ENCODE measurements at places on chromosomes 3 and 15.

DNA sequence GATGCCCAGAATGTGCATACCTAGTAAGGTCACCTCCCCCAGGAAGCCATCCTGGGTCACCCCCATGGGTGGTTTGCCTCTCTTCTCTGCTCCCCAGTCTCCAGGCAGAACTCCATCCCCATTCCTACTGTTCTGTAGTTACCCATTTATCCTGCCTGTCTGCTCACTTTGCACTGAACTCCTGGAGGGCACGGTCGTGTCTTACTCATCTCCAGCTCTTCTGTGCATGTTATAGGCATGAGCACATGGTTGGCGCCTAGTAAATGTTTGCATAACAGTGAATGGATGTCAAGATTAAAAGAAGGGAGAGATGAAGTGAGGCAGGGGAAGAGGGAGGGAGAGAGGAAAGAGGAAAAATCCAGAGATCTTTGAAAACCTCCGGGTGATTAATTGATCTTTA is 208.4 kb upstream of the TRIM42 start:
- DNase-seq = no peak

GRCh38 chr3:133994166-133994890 is 35.4 kb downstream of the SLCO2A1 start:
- no peak for DNase-seq

DNA sequence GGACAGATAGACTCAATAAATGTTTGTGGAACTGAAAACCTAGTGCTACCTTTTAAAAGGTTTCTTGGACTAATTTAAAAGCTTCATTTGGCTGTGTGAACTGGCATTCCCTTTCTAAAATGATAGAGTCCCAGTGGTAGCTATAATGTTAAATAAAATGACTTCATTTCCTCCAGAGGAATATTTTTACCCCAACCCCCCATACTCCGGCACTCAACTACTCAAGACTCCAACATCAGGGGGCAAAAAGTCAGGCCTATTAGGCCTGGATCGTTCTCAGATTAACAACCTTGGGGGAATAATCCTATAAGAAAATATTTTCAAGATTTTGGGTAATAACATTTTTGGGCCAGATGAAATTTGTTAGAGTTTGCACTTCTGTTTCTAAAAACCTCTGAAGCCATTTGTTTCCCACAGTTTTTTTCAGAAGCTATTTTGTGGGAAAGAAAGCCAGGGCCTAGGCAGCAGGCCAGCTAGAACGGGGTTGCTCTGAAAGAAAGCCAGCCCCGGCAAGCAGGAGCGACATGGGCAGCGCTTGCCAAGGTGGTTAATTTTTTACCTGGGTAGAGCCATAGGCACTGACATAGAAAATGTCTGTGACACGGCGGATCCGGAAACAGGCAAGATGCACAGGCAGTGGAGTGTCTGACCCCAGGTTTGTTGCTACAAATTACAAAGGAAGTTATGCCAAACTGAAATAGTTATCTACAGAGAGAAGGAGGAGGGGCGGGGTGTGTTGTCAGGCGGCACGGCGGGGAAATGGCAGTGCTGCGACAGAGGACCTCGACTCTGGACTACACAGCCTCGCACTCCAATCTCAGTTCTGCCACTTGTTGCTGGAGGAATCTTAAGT is 84.6 kb downstream of the MAGI1 start:
- DNase-seq = no peak

DNA sequence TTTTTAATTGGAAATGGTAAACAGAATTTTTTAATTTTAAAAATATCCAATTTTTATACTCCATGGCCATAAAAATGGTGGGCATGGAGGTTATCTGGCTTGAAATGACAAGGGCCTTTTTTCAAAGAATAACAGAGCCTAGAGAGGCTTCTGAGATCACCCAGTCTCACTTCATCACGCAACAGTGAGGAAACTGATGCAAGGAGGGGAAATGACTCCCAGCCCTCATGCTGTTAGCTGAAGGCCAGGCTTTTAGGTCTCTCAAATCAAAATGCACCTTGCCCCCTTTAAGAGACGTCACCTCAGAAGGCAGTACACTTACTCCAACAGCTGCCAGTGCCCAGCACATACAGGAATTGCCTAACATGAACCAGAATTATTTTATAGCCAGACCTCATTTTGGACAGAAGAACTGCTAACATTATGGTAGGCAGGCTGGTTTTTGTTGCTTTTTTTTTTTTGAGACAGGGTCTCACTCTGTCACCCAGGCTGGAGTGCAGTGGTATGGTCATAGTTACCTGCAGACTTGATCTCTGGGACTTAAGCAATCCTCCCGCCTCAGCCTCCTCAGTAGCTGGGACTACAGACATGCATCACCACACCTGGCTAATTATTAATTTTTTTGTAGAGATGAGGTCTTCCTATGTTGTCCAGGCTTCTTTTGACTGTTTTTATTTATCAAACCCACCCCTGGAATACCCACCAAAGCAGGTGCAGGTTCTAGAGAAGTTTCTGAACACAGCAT is 9.1 kb downstream of the RAB43 start:
- no peak for DNase-seq

DNA sequence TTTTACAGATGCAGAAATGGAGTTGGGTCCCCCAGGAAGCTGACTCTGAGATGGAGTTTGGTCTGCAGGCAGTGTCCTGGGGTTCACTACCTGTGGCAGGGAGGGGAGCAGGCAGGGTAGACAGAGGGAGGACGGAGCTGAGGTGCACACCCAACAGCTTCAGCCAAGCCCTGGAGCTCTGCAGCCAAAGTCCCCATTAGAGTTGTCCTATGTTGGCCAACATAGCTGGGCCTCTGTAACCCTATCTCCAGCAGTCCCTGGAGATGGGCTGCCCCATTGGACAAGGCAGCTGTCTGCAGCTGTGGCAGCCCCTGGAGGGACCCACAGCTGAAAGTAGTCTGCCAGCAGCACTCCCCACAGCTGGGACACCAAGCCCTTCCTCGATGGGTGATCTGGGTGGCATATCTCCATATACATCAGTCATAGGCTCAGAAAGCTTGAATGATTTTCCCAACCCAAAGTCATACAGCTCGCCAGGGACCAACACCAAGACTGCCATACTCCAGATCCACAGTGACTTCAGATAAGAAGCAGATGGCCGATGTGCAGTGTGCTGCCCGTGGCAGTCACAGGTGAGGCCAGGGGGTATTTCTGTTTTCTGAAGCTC is 31.9 kb downstream of the STARD5 start:
- DNase-seq = no peak

DNA sequence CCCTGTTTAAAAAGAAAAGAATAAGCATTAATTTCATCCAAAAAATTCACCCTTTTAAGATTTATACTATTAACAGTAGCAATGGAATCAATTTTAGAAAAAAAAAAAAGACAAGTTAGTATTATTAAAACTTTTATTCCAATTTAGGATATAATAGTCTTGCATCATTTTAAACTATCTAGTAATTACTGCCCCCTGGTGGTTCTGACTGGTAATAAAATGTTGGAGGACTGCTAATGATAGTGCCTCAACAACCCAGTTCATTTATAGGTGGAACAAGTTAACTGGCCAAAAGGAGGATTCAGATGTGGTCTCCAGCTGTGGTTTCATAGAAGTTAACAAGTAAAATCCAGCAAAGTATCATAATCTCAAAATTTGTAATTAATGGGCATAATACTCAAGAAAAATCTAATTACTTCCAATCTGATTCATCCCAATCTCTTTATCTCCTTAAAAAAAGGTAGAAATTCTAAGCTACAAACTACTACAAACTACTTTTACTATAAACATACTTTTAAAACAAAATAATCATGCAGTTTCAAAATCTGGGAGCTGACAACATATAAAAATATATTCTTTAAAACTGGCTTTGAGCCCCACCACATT is 30.7 kb upstream of the WDR49 start:
- DNase-seq = peak; percentile 21

- DNase-seq = no peak
Observed at GRCh38 chr3:167738037-167738436, 2.5 kb downstream of the SERPINI1 start.

GRCh38 chr3:171237009-171237385 is 210.5 kb upstream of the SLC2A2 start:
- DNase-seq = no peak

GRCh38 chr3:9659849-9660248 is 10.5 kb downstream of the MTMR14 start:
- no peak for DNase-seq

- DNase-seq = no peak
Observed at GRCh38 chr3:8563597-8563996, 62.0 kb downstream of the LMCD1 start.

DNA sequence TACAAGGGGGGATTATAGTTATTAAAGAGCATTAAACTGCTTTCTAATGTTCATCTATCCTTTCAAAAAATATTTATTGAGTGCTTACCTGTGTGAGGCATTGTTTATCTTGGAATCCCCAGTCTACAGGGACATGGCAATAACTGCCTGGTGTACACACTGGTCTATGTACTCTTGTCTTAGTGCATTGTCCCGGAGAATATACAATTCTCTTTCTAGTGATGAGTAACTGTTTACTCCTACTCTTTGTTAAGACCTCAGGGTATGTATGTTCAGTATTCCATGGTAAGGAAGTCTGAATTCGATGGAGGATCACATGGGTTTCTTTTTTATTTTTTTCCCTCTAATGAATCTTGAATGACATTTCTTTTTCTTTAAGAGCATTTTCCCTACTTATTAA is 772.4 kb upstream of the NR2F2 start:
- DNase-seq = no peak

- no peak for DNase-seq
Observed at GRCh38 chr3:144351011-144351410, 379.4 kb downstream of the DIPK2A start.

GRCh38 chr3:134795746-134796280 is 753 bp downstream of the EPHB1 start:
- no peak for DNase-seq

DNA sequence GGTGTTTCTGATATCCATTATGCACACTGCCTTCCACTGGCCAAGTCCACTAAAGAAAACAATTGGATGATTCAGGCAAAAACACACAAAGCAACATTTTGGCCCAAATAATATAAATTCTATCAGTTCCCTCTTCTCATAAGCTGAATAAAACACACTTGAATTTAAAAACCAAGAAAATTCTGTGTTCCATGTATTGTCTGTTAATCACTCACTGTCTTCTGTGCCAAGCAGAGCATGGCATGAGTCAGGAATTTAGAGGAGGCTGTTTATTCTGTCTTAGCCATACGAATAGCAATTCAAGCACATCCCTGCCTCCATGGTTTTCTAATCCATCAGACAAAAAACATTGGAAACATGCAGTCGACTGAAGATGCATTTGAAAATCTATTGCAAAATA is 215.6 kb upstream of the UMPS start:
- no peak for DNase-seq

DNA sequence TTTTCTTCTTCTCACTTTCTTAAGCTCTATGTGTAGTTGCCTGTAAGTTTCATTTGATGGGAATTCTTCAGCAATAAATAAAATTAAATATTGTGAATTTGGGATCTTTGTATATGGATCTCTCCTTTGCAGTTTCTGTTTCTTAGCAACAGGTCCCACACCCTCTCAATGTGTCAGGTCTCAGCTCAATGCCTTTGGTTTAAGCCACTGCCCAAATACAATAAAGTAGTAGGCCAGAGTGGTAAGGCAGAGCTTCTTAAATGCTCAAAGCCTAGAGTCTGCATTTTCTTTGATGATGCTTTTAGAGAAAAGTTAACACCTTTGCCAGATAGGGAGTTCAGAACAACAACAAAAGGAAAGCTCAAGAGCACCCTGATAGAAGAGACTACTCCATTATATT is 343.7 kb downstream of the NSUN3 start:
- no peak for DNase-seq

- no peak for DNase-seq
Observed at GRCh38 chr3:192905980-192906678, 11.5 kb downstream of the MB21D2 start.

- DNase-seq = no peak
Observed at GRCh38 chr15:72375501-72375845, 341 bp downstream of the HEXA start.

Measured in T-helper 2 cell (primary cell).